ENCODE measurements at places on chromosomes 3 and 15.
A peak's percentile ranks its signal among the peaks of the same experiment; 100 is the strongest.

- H3K4me3 ChIP-seq = no peak overlapping the region
- no peak for DNase-seq
- no peaks in the 10 kb centered on the region for H3K27me3 ChIP-seq
- no peak overlapping the region for H3K27ac ChIP-seq
Observed at GRCh38 chr3:188537606-188538005, 383.6 kb downstream of the LPP start.

GRCh38 chr15:101258238-101259144, 6.6 kb upstream of the CHSY1 start:
- H3K4me1 ChIP-seq = no peaks in the 10 kb centered on the region
- DNase-seq = no peak
- no peak overlapping the region for H3K27ac ChIP-seq
- no peaks in the 10 kb centered on the region for H3K36me3 ChIP-seq
- no peak overlapping the region for H3K4me3 ChIP-seq

GRCh38 chr3:136817448-136817847, 1.5 kb upstream of the SLC35G2 start:
- no peaks in the 10 kb centered on the region for H3K36me3 ChIP-seq
- no peak for DNase-seq
- H3K4me3 ChIP-seq = no peak overlapping the region
- no peaks in the 10 kb centered on the region for H3K27me3 ChIP-seq
- peaks cover 19% of the 10 kb centered on the region for H3K4me1 ChIP-seq

GRCh38 chr3:77041811-77042210, 1.9 kb downstream of the ROBO2 start:
- peaks cover 7% of the 10 kb centered on the region for H3K27me3 ChIP-seq
- no peak for DNase-seq
- no peaks in the 10 kb centered on the region for H3K36me3 ChIP-seq
- H3K27ac ChIP-seq = no peak overlapping the region
- H3K4me1 ChIP-seq = no peaks in the 10 kb centered on the region

DNA sequence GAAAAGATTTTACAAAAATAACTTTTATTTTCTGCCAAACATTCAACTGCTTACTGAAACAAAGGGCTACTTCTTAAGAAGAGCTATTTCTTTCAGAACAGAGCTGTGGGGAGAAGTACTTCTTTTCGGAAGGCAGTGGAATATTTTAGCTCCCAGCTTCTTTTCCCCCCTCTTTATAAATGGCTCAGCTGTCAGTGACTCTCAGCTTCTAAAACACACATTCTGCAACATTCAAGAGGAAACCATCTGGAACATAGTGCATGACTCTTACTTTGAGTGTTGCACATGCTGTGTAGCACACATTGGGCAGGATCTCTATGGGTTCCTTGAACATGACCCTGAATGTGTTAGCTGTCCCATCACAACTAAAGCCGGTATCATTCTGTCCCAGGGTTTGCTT, 7.0 kb upstream of the C15orf40 start:
- DNase-seq = no peak
- H3K36me3 ChIP-seq = peaks cover 19% of the 10 kb centered on the region
- H3K27ac ChIP-seq = no peak overlapping the region
- H3K4me3 ChIP-seq = no peak overlapping the region
- H3K4me1 ChIP-seq = no peaks in the 10 kb centered on the region

- DNase-seq = peak; percentile 63
- H3K27ac ChIP-seq = no peak overlapping the region
- peaks cover 20% of the 10 kb centered on the region for H3K36me3 ChIP-seq
- peaks cover 7% of the 10 kb centered on the region for H3K4me1 ChIP-seq
- no peaks in the 10 kb centered on the region for H3K27me3 ChIP-seq
Observed at GRCh38 chr15:67201136-67201535, 53.3 kb downstream of the AAGAB start.

- DNase-seq = no peak
- H3K4me3 ChIP-seq = no peak overlapping the region
- H3K27me3 ChIP-seq = no peaks in the 10 kb centered on the region
- peaks cover 24% of the 10 kb centered on the region for H3K4me1 ChIP-seq
Observed at GRCh38 chr3:30605005-30605404, 1.4 kb upstream of the TGFBR2 start.

GRCh38 chr15:51846463-51847230, 17.2 kb downstream of the TMOD3 start:
- peak; percentile 88 for DNase-seq
- H3K4me3 ChIP-seq = peak overlapping the region; percentile 26
- no peaks in the 10 kb centered on the region for H3K27me3 ChIP-seq
- H3K36me3 ChIP-seq = no peaks in the 10 kb centered on the region
- H3K27ac ChIP-seq = peak overlapping the region; percentile 98

DNA sequence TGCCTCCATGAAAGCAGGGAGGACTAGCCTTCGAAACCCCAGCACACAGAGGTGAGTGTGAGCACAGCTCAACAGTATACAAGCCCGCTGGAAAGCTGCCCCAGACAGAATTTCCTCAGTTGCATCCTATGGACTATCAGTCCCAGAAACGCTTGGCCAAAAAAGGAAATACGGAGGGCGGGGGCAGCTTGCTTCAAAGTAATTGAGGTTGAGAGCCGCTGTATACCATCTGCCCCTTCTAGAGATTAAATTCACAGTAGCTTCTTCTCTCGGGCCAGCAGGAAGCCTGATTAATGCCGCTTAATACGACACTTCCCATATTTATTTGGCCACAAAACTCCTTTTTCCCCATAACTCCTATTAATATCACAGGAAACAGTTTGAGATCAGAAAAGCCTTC, 88.7 kb downstream of the LIPC start:
- no peaks in the 10 kb centered on the region for H3K36me3 ChIP-seq
- no peak for DNase-seq
- H3K27me3 ChIP-seq = no peaks in the 10 kb centered on the region

All from PC-9 (cell line).